Endothelial cell of umbilical vein (primary cell): ENCODE measurements at places on chromosomes 11 and 22.
A peak's percentile ranks its signal among the peaks of the same experiment; 100 is the strongest.

- DNase-seq: no peak
These were observed 501.9 kb downstream of the CNTN5 start for GRCh38 chr11:99522467-99523173.

GRCh38 chr22:26302726-26303125 lies 126.3 kb upstream of the ASPHD2 start:
- DNase-seq: no peak

GRCh38 chr22:29385748-29386147 lies 2.6 kb downstream of the AP1B1 start:
- peak; percentile 42 for DNase-seq

DNA sequence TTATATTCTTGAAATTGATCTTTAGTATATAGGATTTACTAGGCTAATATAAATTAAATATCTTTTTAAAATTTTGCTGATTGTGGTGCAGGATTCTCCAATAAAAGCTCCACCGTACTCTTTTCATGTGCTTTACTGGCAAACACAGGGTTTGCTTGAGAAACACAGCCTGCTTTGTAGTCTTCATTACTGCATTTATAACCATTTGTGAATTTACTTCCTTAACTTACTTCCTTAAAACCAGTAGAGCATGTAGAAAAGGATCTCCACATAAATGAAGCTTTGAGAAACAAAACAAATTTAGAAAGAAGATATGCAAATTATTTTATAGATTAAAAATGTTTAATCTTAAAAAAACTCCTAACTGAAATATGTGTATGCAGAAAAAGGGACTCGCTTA lies 28.8 kb downstream of the SWAP70 start:
- DNase-seq: no peak

DNA sequence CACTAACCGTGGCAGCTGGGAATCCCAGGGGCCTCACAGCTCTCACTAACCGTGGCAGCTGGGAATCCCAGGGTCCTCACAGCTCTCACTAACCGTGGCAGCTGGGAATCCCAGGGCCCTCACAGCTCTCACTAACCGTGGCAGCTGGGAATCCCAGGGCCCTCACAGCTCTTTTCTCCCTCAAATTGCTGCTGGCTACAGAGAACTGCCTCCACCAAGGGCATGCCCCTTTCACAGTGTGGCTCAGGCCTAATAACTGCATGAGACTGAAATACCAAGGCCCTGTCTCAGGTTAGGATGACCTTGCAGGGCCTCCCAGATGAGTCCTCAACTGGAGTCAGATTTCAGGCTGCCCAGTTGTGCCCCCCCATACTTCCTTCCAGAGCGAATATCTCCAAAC lies 35.1 kb upstream of the GGTLC2 start:
- no peak for DNase-seq

DNA sequence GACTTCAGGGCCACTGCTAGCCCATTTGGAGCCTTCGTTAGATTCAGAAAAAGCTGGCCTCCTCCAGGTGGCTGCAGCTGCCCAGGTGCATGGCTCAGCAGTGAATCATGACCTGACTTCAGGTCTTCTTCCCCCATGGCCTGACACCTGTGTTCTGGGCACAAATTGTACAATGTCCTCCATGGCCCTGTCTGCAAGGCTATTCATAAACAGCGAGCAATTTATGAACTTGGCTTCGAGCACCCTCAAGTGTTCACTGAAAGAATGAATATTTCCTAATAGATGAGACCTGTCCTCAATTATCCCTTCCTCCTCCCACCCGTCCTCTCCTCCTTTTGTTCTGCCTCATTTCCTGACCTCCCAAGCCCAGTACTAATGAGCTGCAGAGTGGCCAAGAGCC lies 12.2 kb upstream of the VPS37C start:
- peak; percentile 21 for DNase-seq

DNA sequence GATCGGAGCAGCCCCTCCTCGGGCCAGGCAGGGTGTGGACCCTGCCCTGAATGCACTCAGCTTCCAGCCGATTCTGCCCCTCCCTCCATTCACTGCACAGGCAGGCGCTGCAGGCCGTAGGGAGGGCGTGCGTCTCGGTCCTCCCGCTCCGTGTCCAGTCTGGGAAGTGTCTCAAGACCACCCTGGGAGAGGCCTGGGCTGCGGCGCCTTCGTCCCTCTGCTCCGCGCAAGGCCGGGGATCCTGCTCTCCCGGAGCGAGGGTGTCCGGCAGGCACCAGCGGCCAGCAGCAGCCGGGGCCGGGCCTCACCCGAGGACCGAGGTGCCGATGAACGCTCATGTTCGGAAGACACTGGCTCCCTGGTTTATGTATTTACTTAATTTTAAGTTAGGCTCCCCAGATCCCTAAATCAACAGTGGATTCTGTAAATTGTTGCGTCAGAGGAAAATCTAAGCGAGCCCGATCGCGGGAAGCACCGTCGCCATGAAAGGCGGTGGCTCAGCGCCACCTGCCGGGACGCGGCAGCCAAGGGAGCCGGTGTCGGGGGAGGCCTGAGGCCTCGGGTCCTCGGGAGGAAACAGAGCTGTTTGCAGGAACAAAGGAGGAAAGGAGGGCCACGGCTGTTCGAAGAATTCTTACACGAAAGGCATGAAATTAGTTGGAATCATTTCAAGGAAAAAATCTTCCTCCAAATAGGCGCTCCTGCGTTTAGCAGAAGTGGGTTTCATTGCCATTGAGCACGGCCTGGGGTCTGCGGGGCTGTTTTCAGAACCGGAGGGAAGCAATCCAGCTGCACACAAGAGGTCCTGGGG lies 195.3 kb downstream of the BRD1 start:
- peak; percentile 76 for DNase-seq

GRCh38 chr11:74577624-74578396 lies 14.6 kb upstream of the POLD3 start:
- no peak for DNase-seq

GRCh38 chr22:29291215-29291614 lies 15.2 kb upstream of the GAS2L1 start:
- no peak for DNase-seq

- no peak for DNase-seq
These were observed 2.9 kb downstream of the MYO7A start for GRCh38 chr11:77130763-77131513.

DNA sequence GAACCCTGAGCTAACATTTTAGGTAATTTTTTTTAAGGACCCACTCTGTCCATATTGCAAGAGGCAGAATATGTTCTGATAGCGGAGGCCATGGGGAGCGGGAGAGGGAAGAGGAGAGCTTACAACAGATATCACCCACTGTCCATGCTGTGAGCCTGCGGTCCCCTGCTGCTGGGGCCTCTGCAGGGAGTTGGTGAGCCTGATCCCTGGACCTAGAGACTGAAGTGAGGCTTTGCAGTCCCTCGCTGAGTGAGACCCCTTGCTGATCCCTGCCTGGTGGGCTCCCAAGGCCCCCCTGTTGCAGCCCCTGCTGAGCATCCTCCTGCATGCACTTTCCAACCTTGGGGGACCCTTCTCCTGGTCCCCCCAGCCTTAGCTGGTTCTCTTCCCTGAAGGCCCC lies 12.5 kb downstream of the MIF start:
- DNase-seq: no peak

DNA sequence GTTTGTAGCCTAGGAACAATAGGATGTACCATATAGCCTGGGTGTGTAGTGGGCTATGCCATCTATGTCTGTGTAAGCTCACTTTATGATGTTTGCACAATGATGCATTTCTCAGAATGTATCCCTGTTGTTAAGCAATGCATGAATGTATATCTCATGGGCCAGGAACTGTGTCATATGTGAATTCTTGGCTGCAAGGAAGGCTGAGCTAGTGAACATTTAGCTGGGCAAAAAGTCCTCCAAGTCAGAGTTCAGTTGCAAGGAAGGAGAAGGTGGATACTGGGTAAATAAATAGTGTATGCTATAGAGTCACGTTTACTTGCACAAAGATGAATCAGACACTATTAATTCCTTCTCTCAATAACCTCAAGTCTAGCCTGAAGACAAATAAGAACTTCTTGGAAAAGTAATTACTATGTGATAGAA lies 136.1 kb downstream of the EHF start:
- DNase-seq: no peak

DNA sequence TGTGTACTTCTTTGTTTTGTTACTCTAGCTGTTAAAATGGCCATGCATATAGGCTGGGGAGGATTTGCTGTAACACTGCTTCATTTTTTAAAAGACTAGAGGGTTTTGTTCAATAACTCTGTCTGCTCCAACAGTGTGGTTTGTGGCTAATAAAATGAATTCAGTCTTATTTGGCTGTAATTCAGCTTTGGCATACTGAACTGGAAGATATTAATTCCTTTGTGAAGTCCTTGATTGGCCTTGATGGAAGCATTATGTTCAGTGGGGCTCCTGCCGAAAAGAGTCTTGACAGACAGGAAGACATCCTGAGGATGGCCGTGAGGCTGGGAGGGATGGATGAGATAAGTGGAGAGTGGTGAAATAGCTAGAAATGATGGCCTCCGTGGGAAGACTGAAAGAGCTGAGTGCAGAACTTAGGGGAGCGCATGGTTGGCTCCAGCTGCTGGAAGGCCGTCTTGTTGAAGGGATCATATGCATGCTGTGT lies 44.8 kb upstream of the MYO18B start:
- DNase-seq: no peak

GRCh38 chr22:34866495-34867131 lies 199.3 kb upstream of the ISX start:
- no peak for DNase-seq

GRCh38 chr11:84824624-84825023 lies 802.5 kb downstream of the DLG2 start:
- DNase-seq: no peak

GRCh38 chr22:36659762-36660509 lies 43.6 kb downstream of the CACNG2 start:
- peak; percentile 79 for DNase-seq

DNA sequence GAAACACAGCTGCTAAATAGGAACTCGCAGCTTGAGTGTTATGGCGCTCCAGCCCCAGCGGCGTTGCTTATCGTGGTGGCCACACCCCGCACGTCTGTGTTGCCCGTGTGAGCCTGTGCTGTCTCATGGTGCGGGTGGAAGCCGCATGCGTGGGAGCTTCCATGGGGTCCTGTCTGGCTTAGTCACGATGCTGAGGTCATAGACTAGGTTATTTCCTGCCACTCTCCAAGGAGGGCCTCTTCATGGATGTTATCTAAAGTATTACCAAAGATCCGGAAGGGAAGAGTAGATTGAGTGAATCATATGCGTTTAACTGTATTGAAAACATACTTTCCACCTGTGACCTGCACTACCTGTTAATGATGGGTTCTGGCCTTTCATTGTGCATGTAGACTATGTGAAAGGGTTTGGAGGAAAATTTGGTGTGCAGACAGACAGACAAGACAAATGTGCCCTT lies 21.7 kb downstream of the CTTN start:
- peak; percentile 18 for DNase-seq

- no peak for DNase-seq
These were observed 2.2 kb downstream of the NRXN2 start for GRCh38 chr11:64720640-64721358.

GRCh38 chr11:29293825-29294224 lies 723.0 kb downstream of the KCNA4 start:
- peak; percentile 81 for DNase-seq

- no peak for DNase-seq
These were observed 18.9 kb upstream of the PISD start for GRCh38 chr22:31680861-31681341.

GRCh38 chr22:29559853-29560252 lies 6.3 kb upstream of the THOC5 start:
- no peak for DNase-seq

DNA sequence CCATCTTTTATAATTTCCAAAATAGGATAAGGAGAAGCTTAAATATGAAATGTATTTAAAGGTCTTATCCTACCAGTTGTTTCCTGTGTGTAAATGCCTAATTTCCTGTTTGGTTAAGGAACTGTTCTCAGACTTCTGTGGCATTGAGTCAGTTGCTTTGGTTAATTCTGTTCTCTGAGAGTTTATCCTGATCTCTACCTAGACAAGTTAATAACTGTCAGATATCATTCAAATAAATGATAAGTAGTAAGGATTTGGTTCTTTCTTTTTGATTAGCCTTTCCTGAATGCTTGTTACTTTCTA lies 39.5 kb downstream of the CTNND1 start:
- peak; percentile 73 for DNase-seq

DNA sequence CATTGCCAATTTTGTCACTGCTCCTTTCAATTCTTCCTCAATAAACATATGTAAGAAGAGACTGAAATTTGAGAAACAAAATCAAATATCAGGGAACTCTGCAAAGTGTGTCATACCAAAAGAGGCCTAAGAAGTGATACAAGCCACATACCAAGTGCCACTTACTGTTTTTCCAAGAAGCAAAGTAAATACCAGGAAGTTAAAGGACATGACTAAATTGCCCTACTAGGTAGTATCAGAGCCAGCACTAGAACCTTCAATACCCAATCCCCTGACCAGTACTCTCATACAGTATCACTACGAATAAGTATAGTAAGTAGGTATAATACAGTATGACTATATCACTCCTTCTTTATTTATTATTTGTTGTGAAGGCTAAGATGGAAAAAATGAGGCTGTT lies 13.6 kb downstream of the MAML2 start:
- DNase-seq: no peak

- DNase-seq: no peak
These were observed 400.2 kb downstream of the MN1 start for GRCh38 chr22:27401321-27401720.

- no peak for DNase-seq
These were observed 569.8 kb upstream of the B3GAT1 start for GRCh38 chr11:134981835-134982234.

GRCh38 chr11:30585125-30585891 lies 845 bp downstream of the MPPED2 start:
- DNase-seq: no peak

GRCh38 chr11:112322173-112322790 lies 61.6 kb upstream of the PLET1 start:
- no peak for DNase-seq

- DNase-seq: peak; percentile 81
These were observed 4.2 kb upstream of the ANO1 start for GRCh38 chr11:70073871-70074371.

DNA sequence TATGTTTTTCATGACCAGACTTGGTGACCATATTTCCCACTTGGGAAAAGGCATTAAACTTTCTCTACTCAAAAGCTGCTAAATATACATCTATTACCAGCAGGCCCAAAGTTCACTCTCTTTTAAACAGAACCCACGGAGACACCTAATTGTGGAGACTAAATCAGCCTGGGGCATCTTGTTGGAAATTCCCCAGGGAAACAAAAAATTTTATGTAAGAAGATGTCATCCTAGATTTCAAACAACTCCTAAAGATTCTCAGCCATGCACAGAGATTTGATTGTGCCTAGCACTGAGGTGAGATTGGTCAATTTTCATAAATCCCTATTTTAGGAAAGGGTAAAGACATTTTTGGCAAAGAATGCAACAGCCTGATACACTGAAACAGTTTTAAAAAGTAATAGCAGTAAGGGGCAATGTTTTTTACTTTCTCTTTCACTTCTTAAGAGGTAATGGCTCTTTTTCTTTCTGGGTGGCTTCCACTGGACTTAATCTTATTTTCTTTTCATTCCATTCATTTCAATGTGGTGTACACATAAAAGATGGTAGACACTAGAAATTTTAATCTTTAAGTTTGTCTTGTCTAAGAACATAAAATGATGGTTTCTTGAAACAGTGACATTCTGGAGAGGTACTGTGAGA lies 9.6 kb downstream of the OR52N2 start:
- peak; percentile 11 for DNase-seq
